Activated B cell treated with CpG ODN at 0.5 μM for 24 hours (primary cell): ENCODE measurements at places on chromosomes 5 and 9. TPM values are rescaled to one million over a fixed set of nuclear protein-coding genes. Genes with fewer than 3 reads are reported as not detected.

- peaks cover 5% of the 10 kb centered on the region for H3K36me3 ChIP-seq
- no peak for DNase-seq
- H3K27me3 ChIP-seq = no peaks in the 10 kb centered on the region
- H3K4me1 ChIP-seq = peaks cover 50% of the 10 kb centered on the region
- H3K4me3 ChIP-seq = peak overlapping the region; percentile 85
- peak overlapping the region; percentile 96 for H3K27ac ChIP-seq
Observed at GRCh38 chr5:108728566-108729241, 19.0 kb upstream of the FER start.

GRCh38 chr9:126151031-126151685, 175.5 kb upstream of the MVB12B start:
- no peak overlapping the region for H3K27ac ChIP-seq
- peaks cover 12% of the 10 kb centered on the region for H3K4me1 ChIP-seq
- no peak overlapping the region for H3K4me3 ChIP-seq
- H3K36me3 ChIP-seq = no peaks in the 10 kb centered on the region

GRCh38 chr5:111968459-111968858, 211.5 kb upstream of the NREP start:
- peaks cover 19% of the 10 kb centered on the region for H3K4me1 ChIP-seq
- no peak overlapping the region for H3K27ac ChIP-seq
- no peaks in the 10 kb centered on the region for H3K36me3 ChIP-seq
- no peaks in the 10 kb centered on the region for H3K27me3 ChIP-seq
- no peak for DNase-seq

DNA sequence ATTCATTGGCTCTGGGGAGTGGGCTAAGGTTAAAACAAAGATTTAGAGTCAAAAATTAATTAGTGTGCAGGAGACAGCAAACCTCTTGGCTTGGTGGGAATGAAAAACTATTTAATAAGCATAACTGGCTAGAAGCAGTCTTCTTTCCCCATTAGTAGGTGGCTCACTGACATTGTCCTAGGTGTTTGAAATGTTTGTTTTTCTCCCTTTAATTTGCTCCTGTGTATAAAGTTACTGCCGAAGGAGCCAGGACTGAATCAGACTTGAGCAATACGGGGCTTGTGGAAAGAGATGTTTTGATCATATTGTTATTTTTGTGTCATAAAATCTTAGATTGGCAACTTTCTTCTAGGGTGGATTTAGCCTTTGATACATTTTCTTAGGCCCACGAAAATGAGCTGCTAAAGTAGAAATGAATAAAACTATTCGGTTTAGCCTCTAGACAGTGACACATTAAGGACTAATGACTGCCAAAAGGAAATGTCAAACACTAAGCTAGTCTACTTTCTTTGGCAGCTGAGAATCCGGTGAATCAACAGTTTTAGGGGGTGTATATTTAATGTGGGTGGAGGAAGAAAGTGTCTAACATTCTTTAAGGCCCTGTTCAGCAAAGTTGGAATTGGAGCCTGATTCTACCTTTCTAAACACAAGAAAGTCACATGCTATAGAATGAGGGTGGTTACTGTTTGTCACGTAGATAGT, 30.2 kb downstream of the LRRTM2 start:
- H3K4me1 ChIP-seq = peaks cover 12% of the 10 kb centered on the region
- no peak overlapping the region for H3K4me3 ChIP-seq
- DNase-seq = no peak
- H3K27ac ChIP-seq = no peak overlapping the region
- no peaks in the 10 kb centered on the region for H3K27me3 ChIP-seq

DNA sequence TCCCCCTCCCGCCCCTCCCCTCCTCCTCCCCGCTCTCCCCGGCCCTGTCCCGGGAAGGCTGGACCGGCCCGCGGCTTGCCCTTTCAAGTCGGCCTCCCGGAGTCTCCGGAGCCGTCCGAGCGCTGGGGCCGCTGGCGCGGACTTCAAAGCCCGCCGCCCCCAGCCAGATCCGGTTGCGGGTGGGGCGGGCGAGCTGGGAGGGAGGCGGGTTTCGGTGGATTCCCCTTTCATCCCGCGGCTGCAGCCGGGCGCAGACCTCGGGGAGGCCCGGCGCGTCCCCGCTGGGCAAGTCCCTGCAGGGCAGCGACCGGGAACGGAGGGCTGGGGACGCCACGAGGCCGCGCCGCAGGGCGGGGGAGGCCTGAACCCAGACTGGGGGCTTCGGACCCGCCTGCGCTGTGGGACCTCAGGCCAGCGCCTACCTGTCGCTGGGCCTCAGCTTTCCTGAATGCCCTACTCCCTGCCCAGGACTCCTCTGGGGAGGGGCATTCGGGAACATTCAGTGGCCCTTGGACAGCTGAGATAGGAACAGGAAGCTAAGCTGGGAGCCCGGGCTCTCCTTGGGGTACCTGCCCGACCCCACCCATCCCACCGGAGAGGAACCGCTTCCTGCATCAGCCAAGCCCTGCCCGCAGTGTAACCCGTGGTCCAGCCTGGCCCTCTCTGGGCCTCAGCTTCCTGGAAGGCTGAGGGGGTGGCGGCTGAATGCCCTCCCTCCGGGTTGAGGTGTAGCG, 23.4 kb downstream of the C9orf50 start:
- H3K4me3 ChIP-seq = peak overlapping the region; percentile 24
- H3K4me1 ChIP-seq = peaks cover 12% of the 10 kb centered on the region
- H3K36me3 ChIP-seq = no peaks in the 10 kb centered on the region
- DNase-seq = no peak

- H3K27me3 ChIP-seq = no peaks in the 10 kb centered on the region
- peak overlapping the region; percentile 100 for H3K27ac ChIP-seq
- H3K4me1 ChIP-seq = peaks cover 95% of the 10 kb centered on the region
- DNase-seq = no peak
- H3K4me3 ChIP-seq = peak overlapping the region; percentile 94
Observed at GRCh38 chr9:36142510-36143244, 6.1 kb downstream of the GLIPR2 start.

DNA sequence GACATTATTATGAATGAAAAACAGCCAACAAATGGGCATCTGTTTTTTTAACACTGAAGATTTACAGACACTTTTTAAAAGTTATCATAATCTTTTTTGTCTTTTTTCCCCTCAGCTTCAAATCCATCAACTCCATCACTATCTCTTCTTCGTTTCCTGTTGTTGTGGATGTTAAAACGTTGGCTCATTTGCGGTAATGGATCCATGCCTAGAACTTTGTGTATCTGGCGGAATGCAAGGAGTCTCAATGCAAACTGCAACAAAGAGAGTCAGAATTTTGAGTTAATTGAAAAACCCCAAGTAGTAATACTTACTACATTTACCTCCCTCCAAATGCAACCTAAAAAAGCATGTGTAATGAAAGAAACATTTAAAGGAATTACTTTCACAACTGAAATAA, 42.9 kb upstream of the MTMR12 start:
- DNase-seq = no peak
- H3K36me3 ChIP-seq = peaks cover 59% of the 10 kb centered on the region
- no peaks in the 10 kb centered on the region for H3K27me3 ChIP-seq
- no peak overlapping the region for H3K4me3 ChIP-seq
- H3K4me1 ChIP-seq = no peaks in the 10 kb centered on the region

GRCh38 chr5:139696894-139697658, 48.9 kb downstream of the CXXC5 start:
- no peaks in the 10 kb centered on the region for H3K36me3 ChIP-seq
- H3K4me1 ChIP-seq = peaks cover 53% of the 10 kb centered on the region
- H3K27ac ChIP-seq = peak overlapping the region; percentile 61
- DNase-seq = no peak
- peaks cover 15% of the 10 kb centered on the region for H3K27me3 ChIP-seq

DNA sequence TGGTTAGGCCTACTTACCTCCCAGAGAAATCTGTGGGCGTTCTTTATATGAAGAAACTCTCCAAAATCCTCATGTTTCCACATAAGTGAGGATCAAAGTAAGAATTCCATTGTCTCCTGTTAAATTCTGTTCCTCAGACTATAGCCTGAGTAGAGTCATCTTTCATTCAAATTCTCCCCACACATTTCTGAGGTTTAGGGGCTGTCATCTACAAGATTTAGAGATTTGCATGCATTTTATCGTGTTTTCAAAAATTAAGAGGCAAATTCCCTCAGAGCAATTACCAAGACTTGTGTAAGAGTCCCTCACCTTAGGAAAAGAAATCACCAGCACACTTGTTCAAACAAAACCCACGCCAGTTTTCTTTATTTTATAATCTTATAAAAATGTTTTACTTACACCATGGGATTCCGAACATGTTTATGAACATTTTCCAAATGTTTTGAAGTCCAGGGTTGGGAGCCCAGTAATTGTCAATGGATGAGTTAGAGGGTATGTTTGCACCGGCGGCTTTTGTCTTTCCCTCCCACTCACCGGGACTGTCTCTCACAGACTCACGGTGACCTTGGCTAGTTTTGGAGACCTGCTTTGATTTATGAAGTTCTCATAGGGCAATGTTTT, 367.6 kb downstream of the ENC1 start:
- DNase-seq = no peak
- no peak overlapping the region for H3K27ac ChIP-seq
- no peaks in the 10 kb centered on the region for H3K4me1 ChIP-seq
- no peak overlapping the region for H3K4me3 ChIP-seq
- no peaks in the 10 kb centered on the region for H3K36me3 ChIP-seq

GRCh38 chr5:149268928-149269557, 2.6 kb upstream of the AFAP1L1 start:
- peaks cover 15% of the 10 kb centered on the region for H3K4me1 ChIP-seq
- H3K27ac ChIP-seq = peak overlapping the region; percentile 32
- H3K4me3 ChIP-seq = peak overlapping the region; percentile 4
- H3K27me3 ChIP-seq = peaks cover 51% of the 10 kb centered on the region
- peaks cover 10% of the 10 kb centered on the region for H3K36me3 ChIP-seq

The MZB1 gene
- total RNA-seq = 47.1 and 50.5 TPM in 2 replicates

The CARTPT gene
- not detected in 2 replicates for total RNA-seq

The DMRT3 gene
- total RNA-seq = not detected in 2 replicates
